ENCODE measurements at places on chromosomes 13 and 19. TPM values are rescaled to one million over a fixed set of nuclear protein-coding genes. Genes with fewer than 3 reads are reported as not detected.
A peak's percentile ranks its signal among the peaks of the same experiment; 100 is the strongest.

DNA sequence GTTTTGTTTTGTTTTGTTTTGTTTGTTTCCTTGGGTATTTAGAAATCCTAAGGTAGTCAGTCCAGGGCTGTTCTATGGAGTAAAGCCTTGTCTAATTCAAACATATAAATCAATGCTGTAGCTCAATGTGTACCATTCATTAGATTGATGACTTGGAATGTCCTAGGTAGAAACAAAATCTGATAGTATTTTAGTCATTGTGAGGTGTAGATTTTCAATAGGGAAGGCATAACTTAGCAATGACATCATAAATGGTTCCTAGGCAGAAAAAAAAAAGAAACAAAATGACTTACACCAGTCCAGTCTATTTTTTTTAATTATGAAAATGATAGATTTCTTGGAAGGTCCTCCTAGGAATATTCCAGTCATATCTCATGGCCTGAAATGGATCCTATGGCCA, 189.9 kb downstream of the SPRY2 start:
- DNase-seq, result peak; percentile 12

DNA sequence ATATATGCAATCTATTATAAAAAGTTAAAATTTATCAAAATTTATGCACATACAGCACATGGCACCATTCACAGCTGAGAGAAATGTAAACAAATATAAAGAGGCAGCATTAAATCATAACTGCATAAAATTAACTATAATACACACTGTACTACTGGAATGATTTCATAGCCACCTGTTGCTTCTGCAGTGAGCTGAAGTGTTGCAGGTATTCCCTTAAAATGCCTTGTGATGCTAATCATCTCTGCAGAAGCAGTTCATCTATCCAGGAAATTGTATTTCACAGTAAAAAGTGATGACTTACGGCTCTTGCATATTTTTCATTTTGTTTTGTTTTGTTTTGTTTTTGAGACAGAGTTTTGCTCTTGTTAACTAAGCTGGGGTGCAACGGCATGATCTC, 82.1 kb downstream of the STOML3 start:
- no peak for DNase-seq

The KDM4B gene
- 15.8 TPM for total RNA-seq

The IZUMO2 gene
- total RNA-seq, result not detected
